ENCODE measurements at places on chromosomes 6 and 20. TPM values are rescaled to one million over a fixed set of nuclear protein-coding genes. Genes with fewer than 3 reads are reported as not detected.
A peak's percentile ranks its signal among the peaks of the same experiment; 100 is the strongest.

Gene ENPP1
- 2.8 TPM for total RNA-seq

Gene C20orf96
- total RNA-seq: 3.8 TPM

Gene CD109
- 94.5 TPM for total RNA-seq

Gene ZSWIM3
- 2.4 TPM for total RNA-seq

Gene RBM24
- total RNA-seq: not detected

Gene MYLK4
- 0.93 TPM for total RNA-seq

Gene JPH2
- total RNA-seq: 11.1 TPM

Gene MRAP2
- 0.15 TPM for total RNA-seq

Gene TRIM31
- total RNA-seq: not detected

DNA sequence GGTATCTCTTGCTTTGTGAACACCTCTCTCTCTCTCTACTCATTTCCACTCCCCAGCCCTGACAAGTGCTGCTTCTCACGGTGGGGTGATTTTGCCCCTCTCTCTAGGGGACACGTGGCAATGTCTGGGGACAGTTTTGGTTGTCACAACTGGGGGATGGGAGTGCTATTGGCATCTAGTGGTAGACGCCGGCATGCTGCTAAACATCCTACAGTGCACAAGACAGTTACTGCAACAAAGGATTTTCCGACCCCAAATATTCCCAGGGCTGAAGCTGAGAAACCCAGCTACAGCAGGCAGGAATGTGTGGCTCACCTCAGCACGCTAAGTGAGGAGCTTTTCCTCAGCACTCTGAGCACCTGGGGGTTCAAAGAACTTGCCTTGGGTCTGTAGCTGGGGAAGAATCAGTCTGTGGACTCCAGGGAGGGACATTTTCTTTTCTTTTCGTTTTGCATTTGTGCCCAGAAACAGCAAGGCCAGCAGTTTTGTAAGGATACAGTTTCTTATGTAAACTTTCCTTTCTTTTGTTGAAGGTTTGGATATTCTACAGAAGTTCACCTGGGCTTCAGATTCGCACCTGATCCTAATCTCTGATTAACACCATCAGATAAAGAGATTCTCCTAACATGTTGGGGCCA is 246.9 kb upstream of the ZFP64 start:
- H3K36me3 ChIP-seq: no peaks in the 10 kb centered on the region
- H3K4me1 ChIP-seq: no peaks in the 10 kb centered on the region
- DNase-seq: no peak
- peaks cover 20% of the 10 kb centered on the region for H3K27me3 ChIP-seq
- H3K4me3 ChIP-seq: no peak overlapping the region

GRCh38 chr20:4926531-4927156 is 74.7 kb downstream of the SLC23A2 start:
- no peak for DNase-seq
- no peak overlapping the region for H3K4me3 ChIP-seq
- H3K36me3 ChIP-seq: peaks cover 17% of the 10 kb centered on the region
- no peak overlapping the region for H3K27ac ChIP-seq
- H3K27me3 ChIP-seq: no peaks in the 10 kb centered on the region

DNA sequence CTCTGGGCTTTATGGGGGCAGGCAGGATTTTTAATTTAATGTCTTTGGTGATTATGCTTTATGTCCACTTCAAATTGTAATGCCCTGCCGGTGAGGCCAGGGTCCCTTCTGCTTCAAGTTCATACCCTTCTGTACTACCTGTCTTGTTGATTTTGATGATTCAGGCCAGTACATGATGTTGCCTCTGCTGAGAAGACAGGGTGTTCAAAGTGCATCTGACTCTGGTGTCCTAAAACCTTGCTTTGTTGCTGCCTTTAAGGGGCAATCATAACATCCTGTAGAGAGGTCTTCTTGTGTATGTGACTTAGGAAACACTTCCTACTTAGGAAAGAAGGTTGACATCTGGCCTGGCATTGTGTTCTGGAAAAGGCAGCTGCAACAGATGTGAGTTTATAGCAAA is 113.2 kb downstream of the TMEM170B start:
- DNase-seq: no peak
- H3K36me3 ChIP-seq: no peaks in the 10 kb centered on the region
- no peaks in the 10 kb centered on the region for H3K27me3 ChIP-seq
- no peak overlapping the region for H3K27ac ChIP-seq

- no peaks in the 10 kb centered on the region for H3K27me3 ChIP-seq
- H3K4me3 ChIP-seq: peak overlapping the region; percentile 72
- H3K27ac ChIP-seq: peak overlapping the region; percentile 78
- H3K36me3 ChIP-seq: peaks cover 77% of the 10 kb centered on the region
- DNase-seq: peak; percentile 18
- peaks cover 17% of the 10 kb centered on the region for H3K4me1 ChIP-seq
These were observed 4.2 kb downstream of the TNFAIP3 start for GRCh38 chr6:137871291-137871690.

GRCh38 chr6:139877828-139878405 is 503.5 kb upstream of the CITED2 start:
- no peak overlapping the region for H3K27ac ChIP-seq
- H3K4me3 ChIP-seq: no peak overlapping the region
- no peaks in the 10 kb centered on the region for H3K36me3 ChIP-seq
- H3K4me1 ChIP-seq: peaks cover under 1% of the 10 kb centered on the region
- no peaks in the 10 kb centered on the region for H3K27me3 ChIP-seq

GRCh38 chr6:116945809-116946208 is 68.8 kb downstream of the RFX6 start:
- peaks cover 6% of the 10 kb centered on the region for H3K36me3 ChIP-seq
- H3K27ac ChIP-seq: no peak overlapping the region
- DNase-seq: peak; percentile 54
- H3K4me3 ChIP-seq: no peak overlapping the region
- peaks cover 90% of the 10 kb centered on the region for H3K27me3 ChIP-seq

- peak overlapping the region; percentile 99 for H3K27ac ChIP-seq
- H3K4me3 ChIP-seq: peak overlapping the region; percentile 83
- H3K4me1 ChIP-seq: peaks cover 33% of the 10 kb centered on the region
- peaks cover 77% of the 10 kb centered on the region for H3K36me3 ChIP-seq
- DNase-seq: peak; percentile 44
These were observed 859 bp downstream of the PPP1R10 start for GRCh38 chr6:30615958-30616810.

DNA sequence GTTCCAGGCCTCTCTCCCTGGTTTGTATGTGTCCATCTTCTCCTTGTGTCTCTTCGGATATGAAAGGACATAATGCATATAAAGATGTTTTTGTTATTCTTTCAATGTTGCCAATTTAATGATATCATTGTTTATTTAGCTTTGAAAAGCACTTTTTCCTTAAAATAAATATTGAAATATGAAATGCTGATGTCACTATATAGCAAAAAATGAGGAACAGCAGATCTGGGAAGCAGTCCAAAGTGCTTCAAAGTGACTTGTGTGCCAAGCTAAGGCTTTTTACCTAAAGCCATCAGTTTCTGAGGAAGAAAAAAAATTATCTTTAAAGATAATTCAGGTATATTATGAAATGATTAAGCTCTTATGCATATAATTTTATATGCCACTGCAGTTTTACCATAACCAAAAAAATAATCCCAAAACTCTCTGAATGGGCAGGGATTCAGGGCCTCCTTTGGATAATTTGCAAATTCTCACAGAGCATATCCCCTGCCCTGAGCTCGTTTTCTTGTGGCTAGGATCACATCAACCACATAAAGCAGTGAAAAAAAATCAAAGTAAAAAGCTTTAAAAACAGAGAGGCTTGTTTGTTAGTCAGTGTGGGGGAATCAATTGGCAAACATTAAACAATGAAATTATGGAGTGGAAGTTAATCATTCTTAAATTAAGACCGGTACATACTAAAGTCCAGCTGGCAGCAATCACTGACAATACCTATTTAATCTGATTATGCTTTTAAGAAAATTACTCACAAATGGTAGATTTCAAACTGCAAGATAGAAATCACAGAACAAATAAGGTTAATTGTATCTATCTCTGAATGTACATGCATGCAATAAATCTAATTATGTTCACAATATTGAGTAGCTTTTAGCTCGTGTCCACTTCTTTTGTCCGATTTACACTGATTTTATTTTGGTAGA is 1027.9 kb upstream of the ADGRB3 start:
- H3K27ac ChIP-seq: peak overlapping the region; percentile 49

GRCh38 chr20:58621906-58622548 is 29.1 kb upstream of the STX16 start:
- H3K27ac ChIP-seq: no peak overlapping the region
- H3K4me3 ChIP-seq: no peak overlapping the region
- H3K27me3 ChIP-seq: no peaks in the 10 kb centered on the region
- H3K4me1 ChIP-seq: peaks cover 7% of the 10 kb centered on the region

GRCh38 chr6:87706187-87706966 is 4.3 kb upstream of the AKIRIN2 start:
- peaks cover 16% of the 10 kb centered on the region for H3K36me3 ChIP-seq
- DNase-seq: peak; percentile 44
- no peak overlapping the region for H3K4me3 ChIP-seq
- H3K27ac ChIP-seq: no peak overlapping the region
- H3K4me1 ChIP-seq: peaks cover 6% of the 10 kb centered on the region

- DNase-seq: no peak
- H3K36me3 ChIP-seq: no peaks in the 10 kb centered on the region
- peaks cover 72% of the 10 kb centered on the region for H3K27me3 ChIP-seq
- H3K27ac ChIP-seq: no peak within 1 kb of the TSS
- peak within 1 kb of the TSS; percentile 66 for H3K4me3 ChIP-seq
These were observed at the start of gene EBF4 for GRCh38 chr20:2692036-2692885. Gene EBF4 (plus strand): TSS chr20:2692780. CDS start chr20:2693646, 866 bp downstream.

DNA sequence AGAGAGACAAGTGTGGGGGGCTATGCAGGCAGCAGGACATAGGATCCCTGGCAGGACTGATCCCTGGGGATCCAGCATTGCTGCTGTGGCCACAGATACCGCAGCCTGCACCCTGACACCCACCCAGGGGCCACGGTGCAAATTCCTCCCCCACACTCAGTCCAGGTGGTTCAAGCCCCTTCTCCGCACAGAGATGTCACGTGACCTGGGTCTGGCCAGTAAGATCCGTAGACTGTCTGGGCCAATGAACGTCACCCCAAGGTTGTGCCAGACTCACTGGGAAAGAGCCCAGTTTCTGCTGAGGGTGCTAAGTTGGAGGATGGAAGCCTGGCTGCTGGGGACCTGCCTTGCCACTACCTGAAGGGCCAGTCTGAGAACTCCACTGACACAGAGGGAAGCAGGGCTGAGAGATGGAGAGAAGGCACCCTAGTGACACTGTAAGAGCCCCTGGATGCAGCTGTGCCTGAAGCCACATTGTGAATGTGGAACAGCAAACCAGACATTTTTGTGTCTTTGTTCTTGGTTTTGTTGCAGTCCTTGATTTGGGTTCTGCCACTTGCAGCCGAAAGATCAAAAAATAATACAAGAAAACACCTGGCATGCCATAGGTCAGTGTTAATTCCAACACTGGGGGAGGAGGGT is 228.6 kb downstream of the PREX1 start:
- no peaks in the 10 kb centered on the region for H3K36me3 ChIP-seq
- DNase-seq: no peak
- peaks cover 49% of the 10 kb centered on the region for H3K27me3 ChIP-seq
- H3K4me1 ChIP-seq: no peaks in the 10 kb centered on the region
- no peak overlapping the region for H3K4me3 ChIP-seq

- no peak overlapping the region for H3K4me3 ChIP-seq
- no peaks in the 10 kb centered on the region for H3K4me1 ChIP-seq
- no peak for DNase-seq
- peaks cover 86% of the 10 kb centered on the region for H3K36me3 ChIP-seq
- no peak overlapping the region for H3K27ac ChIP-seq
- no peaks in the 10 kb centered on the region for H3K27me3 ChIP-seq
These were observed 36.1 kb downstream of the DSTN start for GRCh38 chr20:17606001-17606400.

DNA sequence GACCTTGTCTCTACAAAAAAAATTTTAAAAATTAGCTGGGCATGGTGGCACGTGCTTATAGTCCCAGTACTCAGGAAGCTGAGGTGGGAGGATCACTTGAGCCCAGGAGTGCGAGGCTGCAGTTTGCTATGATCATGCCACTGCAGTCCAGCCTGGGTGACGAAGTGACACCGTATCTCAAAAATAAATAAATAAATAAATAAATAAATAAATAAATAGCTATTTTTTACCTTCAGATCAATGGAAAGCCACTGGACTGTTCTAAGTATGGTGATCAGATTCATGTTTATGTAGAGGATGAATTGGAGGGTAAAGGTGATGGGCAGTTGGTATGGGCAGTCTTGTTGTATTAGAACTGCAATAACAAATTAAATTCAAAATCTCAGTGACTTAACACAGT is 24.0 kb downstream of the DSTN start:
- H3K27ac ChIP-seq: no peak overlapping the region
- H3K36me3 ChIP-seq: peaks cover 33% of the 10 kb centered on the region
- H3K4me3 ChIP-seq: no peak overlapping the region
- H3K4me1 ChIP-seq: peaks cover 55% of the 10 kb centered on the region
- DNase-seq: no peak

- no peaks in the 10 kb centered on the region for H3K27me3 ChIP-seq
- no peak for DNase-seq
- H3K36me3 ChIP-seq: no peaks in the 10 kb centered on the region
- H3K4me3 ChIP-seq: peak overlapping the region; percentile 73
- H3K4me1 ChIP-seq: peaks cover 26% of the 10 kb centered on the region
These were observed 19.9 kb downstream of the PXT1 start for GRCh38 chr6:36422714-36423100.

- H3K4me1 ChIP-seq: no peaks in the 10 kb centered on the region
- H3K36me3 ChIP-seq: peaks cover 81% of the 10 kb centered on the region
- H3K27ac ChIP-seq: no peak overlapping the region
- no peaks in the 10 kb centered on the region for H3K27me3 ChIP-seq
- H3K4me3 ChIP-seq: no peak overlapping the region
These were observed 75.4 kb downstream of the MTHFD1L start for GRCh38 chr6:150940941-150941340.

- H3K4me1 ChIP-seq: peaks cover 20% of the 10 kb centered on the region
- no peaks in the 10 kb centered on the region for H3K36me3 ChIP-seq
- DNase-seq: no peak
- peak overlapping the region; percentile 30 for H3K27ac ChIP-seq
- H3K4me3 ChIP-seq: peak overlapping the region; percentile 85
These were observed 90.7 kb upstream of the PRDM1 start for GRCh38 chr6:105995391-105995865.

DNA sequence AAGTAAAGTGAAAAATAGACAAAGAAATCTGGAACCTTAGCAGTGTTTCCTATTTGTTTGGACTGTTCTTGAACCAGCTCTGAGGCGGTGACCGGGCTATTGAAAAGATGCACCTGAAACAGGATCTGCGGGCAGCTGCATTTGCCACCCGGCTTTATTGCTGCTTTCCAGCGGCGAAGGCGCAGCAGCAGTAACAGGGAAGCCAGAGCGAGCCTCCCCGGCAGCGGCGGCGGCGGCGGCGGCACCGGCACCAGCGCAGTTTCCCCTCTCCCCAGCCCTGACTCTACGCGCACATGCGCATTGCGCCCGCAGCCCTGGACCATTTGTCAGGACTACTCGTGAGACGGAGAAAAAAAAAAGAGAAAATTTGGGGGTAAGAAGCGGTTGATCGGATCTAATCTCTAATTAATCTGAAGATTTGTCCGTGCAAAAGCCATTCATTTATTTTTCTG is at the start of gene L3MBTL3:
Gene L3MBTL3 (plus strand): TSS at position 290 of the 452 bp plus-strand sequence. CDS start 24,119 bp downstream, outside the sequence.
- H3K27ac ChIP-seq: peak within 1 kb of the TSS; percentile 80
- DNase-seq: peak; percentile 82
- peaks cover 10% of the 10 kb centered on the region for H3K36me3 ChIP-seq
- H3K27me3 ChIP-seq: no peaks in the 10 kb centered on the region

- no peaks in the 10 kb centered on the region for H3K27me3 ChIP-seq
- H3K4me1 ChIP-seq: peaks cover 12% of the 10 kb centered on the region
- H3K27ac ChIP-seq: no peak overlapping the region
- H3K4me3 ChIP-seq: no peak overlapping the region
- DNase-seq: no peak
- H3K36me3 ChIP-seq: peaks cover 17% of the 10 kb centered on the region
These were observed 45.9 kb downstream of the SASH1 start for GRCh38 chr6:148388521-148388920.
